ENCODE measurements at places on chromosomes 13 and 19.

DNA sequence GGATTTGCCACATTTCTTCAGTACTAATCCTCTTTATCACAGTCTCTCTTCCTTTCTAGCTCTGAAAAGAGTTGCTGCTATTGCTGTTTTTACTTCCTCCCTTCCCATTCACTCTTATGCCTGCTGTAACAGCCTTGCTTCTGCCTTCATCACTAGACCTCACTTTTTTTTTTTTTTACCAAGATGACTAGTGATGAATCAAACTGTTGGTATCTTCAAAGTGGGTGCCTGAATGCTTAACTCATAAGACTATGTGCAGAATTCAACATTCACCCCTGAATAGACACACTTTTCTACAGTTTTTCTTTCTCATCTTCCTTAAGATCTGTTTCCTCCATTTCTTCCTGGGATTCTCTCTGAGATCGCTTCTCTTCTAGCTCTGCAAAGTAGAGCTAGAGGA, 217.2 kb upstream of the HTR2A start:
- no peak for DNase-seq

DNA sequence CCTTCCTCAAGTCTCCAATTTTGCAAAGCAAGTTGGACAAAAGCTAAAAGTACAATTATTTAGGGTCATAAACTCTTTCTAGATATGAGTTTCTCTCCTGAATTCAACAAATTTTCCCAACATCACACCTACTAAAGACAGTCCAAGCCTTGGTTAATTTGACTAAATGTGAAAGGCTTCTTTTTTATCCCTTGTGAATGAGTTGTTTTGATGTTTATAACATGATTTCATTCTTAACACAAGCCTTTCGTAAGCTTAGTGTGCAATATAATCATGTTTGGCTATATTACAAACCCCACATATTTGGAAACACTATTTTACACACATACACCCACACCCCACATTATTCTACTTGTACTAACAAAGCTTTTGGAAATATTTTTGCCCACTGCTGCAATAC, 57.3 kb downstream of the ZC3H13 start:
- no peak for DNase-seq

DNA sequence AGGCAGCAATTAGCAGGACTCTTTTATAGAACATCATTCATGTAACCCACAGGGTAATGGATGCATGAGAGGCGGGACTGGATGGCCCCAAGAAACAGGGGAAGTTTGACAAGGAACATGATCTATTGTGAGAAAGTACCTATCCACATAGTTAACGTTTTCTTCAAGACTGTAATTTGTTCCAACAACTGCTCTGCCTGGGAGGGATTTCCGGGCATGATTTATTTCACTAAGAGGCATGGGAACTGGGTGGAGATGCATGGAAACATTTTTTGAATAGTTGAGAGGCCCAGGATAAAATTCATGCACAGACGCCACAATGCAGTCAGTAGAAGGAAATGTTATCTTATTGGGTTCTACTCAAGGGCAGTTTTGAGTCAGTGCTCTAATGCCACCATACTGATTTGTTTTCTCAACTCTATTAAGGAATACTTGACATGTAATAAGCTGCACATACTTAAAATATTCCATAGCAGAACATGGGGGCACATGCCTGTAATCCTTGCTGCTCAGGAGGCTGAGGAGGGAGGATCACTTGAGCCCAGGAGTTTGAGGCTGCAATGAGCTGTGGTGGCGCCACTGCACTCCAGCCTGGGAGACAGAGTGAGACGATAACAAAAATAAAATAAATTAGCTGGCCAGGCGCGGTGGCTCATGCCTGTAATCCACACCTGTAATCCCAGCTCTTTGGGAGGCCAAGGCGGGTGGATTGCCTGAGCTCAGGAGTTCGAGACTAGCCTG, 9.9 kb upstream of the ATG4D start:
- DNase-seq: no peak

- no peak for DNase-seq
Observed at GRCh38 chr13:110907951-110908898, 6.6 kb downstream of the ANKRD10 start.

DNA sequence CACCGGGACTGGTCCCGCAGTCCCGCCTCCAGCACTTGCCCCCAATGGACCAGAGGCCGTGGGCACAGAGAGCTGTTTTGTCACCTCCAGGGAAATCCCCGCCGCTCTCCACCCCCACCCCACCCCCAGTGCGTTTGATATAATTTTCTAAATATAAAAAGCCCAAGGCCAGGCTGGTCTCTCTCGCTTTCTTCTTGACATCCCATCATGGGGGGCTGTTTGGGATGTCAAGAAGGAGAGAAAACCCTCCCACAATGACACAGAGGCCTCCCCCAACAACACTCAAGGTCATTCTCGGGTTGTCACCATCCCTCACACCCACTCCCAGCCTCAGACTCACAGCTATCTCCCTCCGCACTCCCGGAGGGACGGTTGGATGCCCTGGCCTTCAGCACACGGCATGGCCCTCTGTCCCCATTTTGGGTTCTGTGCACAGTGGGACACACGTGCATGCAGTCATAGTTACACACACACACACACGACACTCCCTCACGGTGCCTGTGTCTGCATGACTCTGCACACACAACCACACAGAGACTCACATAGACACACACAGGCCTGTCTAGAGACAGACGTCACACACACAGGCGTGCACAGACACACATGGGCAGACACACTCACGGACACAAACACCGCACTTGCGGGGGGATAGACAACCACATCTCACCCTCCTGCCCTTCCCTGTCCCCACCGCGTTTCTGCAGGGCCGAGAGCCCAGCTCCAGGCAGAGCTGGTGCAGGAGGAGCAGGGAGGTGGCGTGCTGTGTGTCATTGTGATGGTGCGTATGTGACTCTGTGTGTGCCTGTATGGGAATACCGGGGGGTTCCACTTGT, 4.8 kb upstream of the NFIC start:
- no peak for DNase-seq

- DNase-seq: no peak
Observed at GRCh38 chr13:113749967-113750366, 9.1 kb upstream of the TMEM255B start.

DNA sequence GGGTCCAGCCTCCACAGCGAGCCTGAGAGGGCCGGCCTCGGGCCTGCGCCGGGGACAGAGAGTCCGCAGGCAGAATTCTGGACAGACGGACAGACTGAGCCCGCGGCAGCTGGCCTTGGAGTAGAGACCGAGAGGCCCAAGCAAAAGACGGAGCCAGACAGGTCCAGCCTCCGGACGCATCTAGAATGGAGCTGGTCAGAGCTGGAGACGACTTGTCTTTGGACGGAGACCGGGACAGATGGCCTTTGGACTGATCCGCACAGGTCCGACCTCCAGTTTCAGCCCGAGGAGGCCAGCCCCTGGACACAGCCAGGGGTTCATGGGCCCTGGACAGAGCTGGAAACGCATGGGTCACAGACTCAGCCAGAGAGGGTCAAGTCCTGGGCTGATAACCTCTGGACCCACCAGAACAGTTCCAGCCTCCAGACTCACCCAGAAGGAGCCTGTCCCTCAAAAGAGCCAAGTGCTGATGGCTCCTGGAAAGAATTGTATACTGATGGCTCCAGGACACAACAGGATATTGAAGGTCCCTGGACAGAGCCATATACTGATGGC, 490 bp downstream of the ITPKC start:
- no peak for DNase-seq

Measured in activated naive CD4-positive, alpha-beta T cell (primary cell).